CD4-positive, alpha-beta T cell (primary cell): ENCODE measurements at places on chromosomes 7 and 10.

GRCh38 chr10:14727924-14728323, 46.8 kb downstream of the FAM107B start:
- DNase-seq = no peak
- no peaks in the 10 kb centered on the region for H3K36me3 ChIP-seq
- H3K27ac ChIP-seq = no peak overlapping the region
- no peaks in the 10 kb centered on the region for H3K27me3 ChIP-seq

GRCh38 chr7:107049971-107050532, 5.5 kb downstream of the PRKAR2B start:
- DNase-seq = no peak
- no peak overlapping the region for H3K27ac ChIP-seq
- peaks cover 5% of the 10 kb centered on the region for H3K4me1 ChIP-seq
- no peaks in the 10 kb centered on the region for H3K36me3 ChIP-seq
- H3K27me3 ChIP-seq = peaks cover 30% of the 10 kb centered on the region

GRCh38 chr7:88218836-88219605, 817 bp downstream of the SRI start:
- H3K27ac ChIP-seq = peak overlapping the region; percentile 58
- H3K27me3 ChIP-seq = no peaks in the 10 kb centered on the region
- H3K4me3 ChIP-seq = peak overlapping the region; percentile 74
- peaks cover 24% of the 10 kb centered on the region for H3K4me1 ChIP-seq

- H3K4me3 ChIP-seq = peak overlapping the region; percentile 93
- no peaks in the 10 kb centered on the region for H3K27me3 ChIP-seq
- H3K4me1 ChIP-seq = peaks cover 30% of the 10 kb centered on the region
- H3K27ac ChIP-seq = no peak overlapping the region
- no peaks in the 10 kb centered on the region for H3K36me3 ChIP-seq
Observed at GRCh38 chr10:32953277-32953927, 4.6 kb downstream of the ITGB1 start.

GRCh38 chr10:103512591-103513379, 19.3 kb downstream of the NEURL1 start:
- no peak for DNase-seq
- no peak overlapping the region for H3K4me3 ChIP-seq
- no peaks in the 10 kb centered on the region for H3K4me1 ChIP-seq

DNA sequence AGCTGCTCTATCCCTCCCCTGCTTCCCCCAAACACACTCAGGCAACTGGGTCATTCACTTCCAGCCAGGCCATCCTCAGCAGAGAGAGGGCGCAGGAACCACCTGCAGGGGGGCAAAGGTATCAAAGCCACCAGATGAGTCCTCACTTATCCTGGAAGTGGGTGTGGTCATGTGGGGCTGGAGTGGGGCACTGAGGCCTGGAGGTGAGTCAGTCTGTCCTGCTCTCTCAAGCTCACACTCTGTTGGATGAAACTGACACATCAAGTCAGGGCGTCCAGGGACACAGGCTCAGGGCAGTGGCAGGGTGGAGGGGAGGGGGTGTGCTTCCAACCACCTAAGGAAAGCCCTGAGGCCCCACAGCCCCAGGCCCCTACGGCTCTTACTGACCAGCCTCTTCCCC, 8.0 kb upstream of the ELFN1 start:
- peaks cover 25% of the 10 kb centered on the region for H3K4me1 ChIP-seq
- no peaks in the 10 kb centered on the region for H3K36me3 ChIP-seq
- no peak overlapping the region for H3K27ac ChIP-seq
- peaks cover 43% of the 10 kb centered on the region for H3K27me3 ChIP-seq
- H3K4me3 ChIP-seq = no peak overlapping the region
- no peak for DNase-seq

GRCh38 chr10:33373263-33373662, 38.8 kb upstream of the NRP1 start:
- no peak for DNase-seq
- H3K4me3 ChIP-seq = no peak overlapping the region
- no peaks in the 10 kb centered on the region for H3K36me3 ChIP-seq
- H3K27me3 ChIP-seq = no peaks in the 10 kb centered on the region

GRCh38 chr10:94172332-94172731, 178.6 kb downstream of the PLCE1 start:
- H3K4me3 ChIP-seq = no peak overlapping the region
- H3K36me3 ChIP-seq = no peaks in the 10 kb centered on the region
- no peaks in the 10 kb centered on the region for H3K4me1 ChIP-seq
- no peak overlapping the region for H3K27ac ChIP-seq

DNA sequence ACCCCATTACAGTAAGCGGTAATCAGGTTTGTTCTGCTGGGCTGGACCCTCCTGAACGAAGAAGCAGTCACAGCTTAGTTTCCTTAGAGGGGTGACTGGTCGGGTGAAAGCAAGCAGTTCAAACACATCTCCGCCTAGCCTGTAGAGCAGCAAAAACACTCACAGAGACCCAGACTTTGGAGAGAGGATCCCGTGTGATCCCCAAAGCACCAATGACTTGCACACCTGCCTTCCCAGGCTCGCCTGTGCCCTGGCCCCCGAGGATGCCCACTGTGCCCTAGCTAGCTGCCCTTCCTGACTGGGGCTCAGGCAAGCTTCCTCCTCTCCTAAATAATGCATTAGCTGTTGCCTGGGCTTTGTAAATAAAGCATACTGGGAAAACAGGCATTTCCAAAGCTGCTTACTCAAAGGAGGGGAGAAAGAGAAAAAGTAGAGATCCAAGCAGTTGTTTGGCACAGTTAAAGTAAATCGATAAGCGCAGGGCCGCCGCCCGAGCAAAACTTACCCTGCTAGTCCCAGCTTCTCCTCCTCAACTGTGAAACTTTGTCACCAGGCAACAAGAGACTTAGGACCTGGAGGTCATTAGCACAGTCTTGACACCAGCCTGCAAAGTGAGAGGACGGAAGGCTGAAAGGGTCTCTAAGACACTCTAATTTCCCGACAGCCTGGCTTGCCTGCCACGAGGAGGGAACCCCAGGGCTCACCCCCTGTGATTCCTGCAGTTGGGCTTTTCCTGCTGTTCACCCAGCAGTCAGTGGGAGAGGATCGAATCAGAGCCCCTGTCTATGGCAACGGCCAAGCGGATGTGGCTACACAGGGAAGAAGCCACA, 4.8 kb downstream of the LRRC18 start:
- DNase-seq = no peak
- no peaks in the 10 kb centered on the region for H3K27me3 ChIP-seq
- no peak overlapping the region for H3K27ac ChIP-seq
- no peaks in the 10 kb centered on the region for H3K4me1 ChIP-seq

GRCh38 chr10:21702633-21703111, 168.6 kb downstream of the MLLT10 start:
- no peak for DNase-seq
- peaks cover 18% of the 10 kb centered on the region for H3K4me1 ChIP-seq
- no peak overlapping the region for H3K4me3 ChIP-seq
